ENCODE measurements at places on chromosomes 11 and 22.

GRCh38 chr11:117042689-117043088 is 55.5 kb downstream of the SIK3 start:
- DNase-seq, result no peak

DNA sequence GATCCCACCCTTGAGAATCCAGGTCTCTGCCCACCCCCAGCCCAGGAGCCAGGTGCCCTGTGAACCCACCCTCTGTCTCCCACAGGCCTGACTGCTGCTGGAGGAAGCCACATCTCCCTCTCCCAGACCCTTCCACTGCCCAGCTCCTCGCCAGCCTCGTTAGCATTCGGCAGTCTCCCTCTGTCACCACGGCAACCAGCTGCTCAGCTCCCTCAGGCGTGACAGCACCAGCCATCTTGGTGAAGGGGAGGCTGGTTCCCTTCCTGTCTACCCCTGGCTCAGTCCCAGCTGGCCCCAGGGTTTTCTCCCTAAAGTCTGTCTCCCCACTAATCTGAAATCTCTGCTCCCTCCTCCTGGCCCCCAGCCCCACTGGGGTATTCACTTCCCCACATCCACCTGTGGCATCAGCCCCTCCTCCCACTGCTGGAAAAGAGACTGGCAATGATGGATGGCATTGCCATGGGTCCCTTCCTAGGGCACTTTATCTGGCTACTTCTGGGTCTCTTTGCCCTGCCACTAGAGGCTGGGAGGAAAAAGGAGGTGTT is 28.1 kb downstream of the NRXN2 start:
- no peak for DNase-seq

DNA sequence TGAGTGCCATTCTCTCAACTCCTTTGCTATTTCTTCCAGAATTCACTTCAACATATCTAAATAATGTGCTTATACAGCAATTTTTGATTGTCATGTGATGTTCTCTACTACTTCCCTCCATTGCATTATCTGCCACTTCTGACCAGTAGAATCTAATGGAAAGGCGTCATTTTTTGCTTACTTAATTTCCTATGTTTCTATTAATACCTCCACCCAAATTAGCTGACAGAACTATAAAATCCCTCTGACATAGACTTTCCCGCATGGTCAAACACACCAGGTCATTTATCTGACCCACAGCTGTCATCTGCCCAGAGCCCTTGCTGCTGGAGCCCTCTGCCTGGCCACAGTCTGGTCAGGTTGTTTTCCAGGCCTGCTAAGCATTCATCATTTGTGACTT is 258.6 kb upstream of the NARS2 start:
- DNase-seq, result no peak

GRCh38 chr11:126591966-126592489 is 236.5 kb downstream of the ST3GAL4 start:
- no peak for DNase-seq

DNA sequence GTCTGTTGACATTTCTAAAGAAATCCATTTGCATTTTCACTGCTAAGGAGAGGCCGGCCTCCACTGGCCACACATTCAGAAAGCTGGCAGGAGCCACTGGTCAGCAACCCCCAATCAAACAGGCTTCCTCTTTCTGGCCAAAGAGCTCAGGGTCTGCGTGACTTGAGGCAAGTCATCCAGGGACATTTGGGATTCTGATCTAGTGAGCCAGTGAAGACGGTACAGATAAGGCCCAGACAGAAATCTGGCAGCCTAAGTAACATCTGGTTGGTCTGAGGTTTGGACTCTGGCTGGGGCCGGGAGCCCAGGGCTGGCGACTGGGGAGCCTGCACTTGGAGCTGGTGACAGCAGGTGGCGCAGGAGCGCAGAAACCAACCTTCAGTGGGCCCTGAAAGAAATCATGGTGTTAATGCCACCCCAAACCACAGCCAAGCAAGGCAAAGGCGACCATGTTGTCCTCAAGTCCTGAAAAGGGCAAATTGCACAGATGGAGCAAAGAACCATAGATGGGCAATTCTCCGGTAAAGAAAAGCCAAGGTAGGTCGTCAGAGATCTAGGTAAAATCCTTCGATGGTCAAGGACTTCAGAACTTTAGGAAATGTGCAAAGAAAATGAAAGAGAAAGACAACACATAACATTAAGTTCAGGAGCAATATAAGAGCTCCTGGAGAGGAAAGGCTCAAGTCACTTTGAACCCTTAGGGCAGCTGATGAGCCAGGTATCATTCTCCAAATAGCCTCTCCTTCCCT is 99.4 kb upstream of the BLID start:
- no peak for DNase-seq

DNA sequence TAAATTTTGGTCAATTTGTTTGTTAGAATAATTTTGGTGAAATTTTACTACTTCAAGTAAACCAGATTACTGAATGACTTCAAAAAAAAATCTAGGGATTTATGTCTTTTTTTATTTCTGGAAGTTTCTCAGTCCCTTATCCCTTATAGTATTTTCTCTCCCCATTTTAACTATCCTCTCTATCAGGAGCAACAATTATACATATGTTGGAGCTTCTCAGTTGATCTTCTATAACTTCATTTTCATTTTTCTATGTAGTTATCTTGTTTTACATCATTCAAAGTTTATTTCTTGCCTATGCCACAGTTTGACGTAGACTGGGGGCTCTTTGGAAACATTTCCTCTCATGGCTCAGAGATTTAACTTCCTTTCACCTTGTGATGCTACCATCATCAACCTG is 34.2 kb downstream of the NNMT start:
- no peak for DNase-seq

- no peak for DNase-seq
Measured at GRCh38 chr11:15690320-15690719, 575.6 kb downstream of the INSC start.
